Lower lobe of right lung (tissue), 2 donors: ENCODE measurements at places on chromosomes 5 and 9.

DNA sequence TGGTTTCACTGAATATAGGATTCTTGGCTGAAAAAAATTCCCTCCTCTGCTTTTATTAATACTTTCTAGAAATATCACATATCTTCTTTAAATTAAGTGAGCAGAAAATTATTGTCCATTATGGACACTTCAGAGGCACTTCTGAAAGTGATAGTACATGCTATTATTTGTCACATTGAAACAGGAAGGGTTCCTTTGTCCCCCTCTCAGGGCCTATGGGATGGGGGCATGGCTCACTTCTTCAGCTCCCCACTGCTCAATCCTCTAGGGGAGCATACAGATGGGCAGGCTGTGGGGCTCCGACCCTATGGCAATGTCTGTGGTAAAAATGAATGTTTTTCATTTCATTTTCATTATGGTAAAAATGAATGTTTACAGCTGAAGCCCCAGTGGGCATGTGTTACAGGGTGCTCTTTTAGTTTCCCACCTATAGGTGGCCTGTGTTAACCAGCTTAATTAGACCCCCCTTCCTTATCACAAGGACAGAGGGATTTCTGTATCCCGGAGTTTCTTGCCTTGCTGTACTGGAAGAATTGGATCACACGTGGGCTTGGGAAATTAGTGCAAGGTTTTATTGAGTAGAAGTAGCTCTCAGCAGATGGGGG, 1225.2 kb downstream of the PTPRD start:
- DNase-seq, result no peak
- no peak overlapping the region for H3K4me3 ChIP-seq
- no peaks in the 10 kb centered on the region for H3K4me1 ChIP-seq
- no peaks in the 10 kb centered on the region for H3K27me3 ChIP-seq
- H3K27ac ChIP-seq, result no peak overlapping the region

- H3K36me3 ChIP-seq, result no peaks in the 10 kb centered on the region
- peaks cover 9% of the 10 kb centered on the region for H3K4me1 ChIP-seq
- H3K27ac ChIP-seq, result no peak overlapping the region
- H3K4me3 ChIP-seq, result no peak overlapping the region
Observed at GRCh38 chr9:4922730-4923129, 62.3 kb upstream of the JAK2 start.

GRCh38 chr9:81586786-81587185, 102.6 kb downstream of the TLE1 start:
- H3K4me3 ChIP-seq, result no peak overlapping the region
- H3K4me1 ChIP-seq, result peaks cover 9% of the 10 kb centered on the region
- peaks cover 51% of the 10 kb centered on the region for H3K36me3 ChIP-seq
- no peak overlapping the region for H3K27ac ChIP-seq

DNA sequence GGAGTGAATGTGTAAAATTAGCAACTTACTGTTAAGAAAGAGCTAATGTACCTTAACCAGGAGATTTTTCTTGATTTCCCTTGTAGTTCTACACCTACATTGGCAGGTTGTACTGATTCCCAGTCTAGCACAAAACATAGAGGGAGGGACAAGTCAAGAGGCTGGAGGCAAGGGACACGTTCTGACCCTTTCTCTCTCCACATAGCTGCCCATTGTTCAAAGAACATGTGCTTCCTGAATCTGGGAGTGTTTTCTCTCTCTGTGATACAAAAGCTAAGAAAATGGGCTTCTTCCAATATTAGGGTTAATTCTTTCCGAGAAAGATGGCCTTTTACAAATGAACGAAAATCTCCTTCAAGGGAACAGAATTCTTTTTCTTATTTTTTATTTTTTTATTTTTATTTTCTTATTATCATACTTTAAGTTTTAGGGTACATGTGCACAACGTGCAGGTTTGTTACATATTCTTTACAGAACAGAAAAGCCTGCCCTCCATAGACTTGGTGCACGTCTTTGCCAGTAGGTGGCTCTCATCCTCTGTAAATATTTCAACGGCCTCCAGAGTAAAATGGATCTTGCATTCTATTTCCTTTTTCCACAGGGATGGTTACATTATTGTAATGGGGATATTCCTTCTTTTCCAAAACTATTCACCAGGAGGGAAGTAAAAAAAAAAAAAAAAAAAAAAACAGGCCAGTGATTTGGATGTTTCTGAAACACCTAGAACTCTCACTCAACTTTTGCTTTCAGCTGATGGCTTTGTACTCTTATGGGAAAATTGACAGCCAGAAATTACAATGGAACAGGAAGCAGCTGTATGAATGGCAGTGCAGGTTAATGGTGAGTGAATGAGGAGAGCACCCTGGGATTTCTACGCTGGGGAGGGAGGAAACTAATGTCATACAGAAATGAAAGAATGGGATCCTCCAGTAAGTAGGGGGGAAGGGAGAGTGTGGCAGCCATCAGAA, 13.1 kb upstream of the IFNA5 start:
- H3K4me3 ChIP-seq, result no peak overlapping the region
- H3K27me3 ChIP-seq, result no peaks in the 10 kb centered on the region

DNA sequence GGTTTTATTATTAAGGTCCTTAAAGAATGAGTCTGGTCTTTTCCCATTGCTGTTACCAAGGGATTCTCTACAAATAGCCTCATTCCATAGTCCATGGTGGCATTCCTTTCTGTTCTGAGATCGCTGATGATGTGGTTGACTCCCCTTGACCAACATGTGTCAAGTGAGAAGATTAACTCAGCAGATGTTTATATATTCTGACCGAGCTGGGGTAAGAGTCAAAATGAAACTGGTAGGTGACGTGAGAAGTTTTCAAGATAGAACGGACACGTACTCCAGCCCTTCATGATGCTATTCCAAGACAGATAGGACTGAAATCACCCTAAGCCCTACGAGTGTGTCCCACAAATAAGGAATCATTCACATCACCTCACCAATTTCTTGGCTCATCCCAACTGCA, 155.5 kb upstream of the WWC1 start:
- no peaks in the 10 kb centered on the region for H3K4me1 ChIP-seq
- no peaks in the 10 kb centered on the region for H3K27me3 ChIP-seq
- no peak overlapping the region for H3K4me3 ChIP-seq
- no peak for DNase-seq

DNA sequence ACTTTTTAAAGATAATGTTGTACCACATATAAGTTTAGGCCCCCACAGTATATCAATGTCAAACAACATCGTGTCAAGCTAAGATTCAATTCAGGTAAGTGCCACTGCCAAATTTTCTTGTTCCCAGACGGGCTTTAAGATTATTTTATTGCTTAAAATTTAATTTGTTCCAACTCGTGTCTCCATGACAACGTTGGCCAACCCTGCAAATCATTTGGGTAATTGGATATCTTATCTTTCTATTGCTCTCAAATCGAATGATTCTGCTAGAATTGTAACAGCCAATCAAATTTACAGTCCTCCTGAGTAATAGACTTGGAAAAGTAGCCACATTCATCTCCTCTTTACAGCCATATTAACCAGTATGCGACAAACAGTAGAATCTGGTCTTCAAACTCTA, 19.5 kb downstream of the TLE1 start:
- H3K4me1 ChIP-seq, result peaks cover 16% of the 10 kb centered on the region
- H3K4me3 ChIP-seq, result no peak overlapping the region
- no peaks in the 10 kb centered on the region for H3K36me3 ChIP-seq
- H3K27ac ChIP-seq, result no peak overlapping the region
- DNase-seq, result no peak

DNA sequence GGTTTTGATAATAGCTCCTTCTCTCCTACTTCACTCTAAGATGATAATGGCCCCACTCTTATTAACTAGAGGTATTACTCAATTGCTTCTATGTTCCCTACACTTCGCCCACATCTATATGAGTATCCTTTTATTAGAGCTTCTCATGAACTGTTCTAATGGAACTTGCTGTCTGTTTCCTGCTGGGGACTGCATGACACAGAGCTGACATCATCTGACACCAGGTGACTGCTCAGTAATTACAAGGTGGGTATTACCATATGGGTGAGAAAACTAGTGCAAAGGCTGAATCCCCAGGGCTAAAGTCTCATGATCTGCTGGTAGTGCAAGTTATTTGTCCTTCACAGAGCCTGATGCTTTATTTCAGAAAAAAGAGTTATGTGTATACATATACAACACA, 146.2 kb upstream of the PLCXD3 start:
- no peaks in the 10 kb centered on the region for H3K36me3 ChIP-seq
- no peak for DNase-seq
- no peaks in the 10 kb centered on the region for H3K4me1 ChIP-seq
- H3K4me3 ChIP-seq, result no peak overlapping the region
- H3K27me3 ChIP-seq, result no peaks in the 10 kb centered on the region
- no peak overlapping the region for H3K27ac ChIP-seq

DNA sequence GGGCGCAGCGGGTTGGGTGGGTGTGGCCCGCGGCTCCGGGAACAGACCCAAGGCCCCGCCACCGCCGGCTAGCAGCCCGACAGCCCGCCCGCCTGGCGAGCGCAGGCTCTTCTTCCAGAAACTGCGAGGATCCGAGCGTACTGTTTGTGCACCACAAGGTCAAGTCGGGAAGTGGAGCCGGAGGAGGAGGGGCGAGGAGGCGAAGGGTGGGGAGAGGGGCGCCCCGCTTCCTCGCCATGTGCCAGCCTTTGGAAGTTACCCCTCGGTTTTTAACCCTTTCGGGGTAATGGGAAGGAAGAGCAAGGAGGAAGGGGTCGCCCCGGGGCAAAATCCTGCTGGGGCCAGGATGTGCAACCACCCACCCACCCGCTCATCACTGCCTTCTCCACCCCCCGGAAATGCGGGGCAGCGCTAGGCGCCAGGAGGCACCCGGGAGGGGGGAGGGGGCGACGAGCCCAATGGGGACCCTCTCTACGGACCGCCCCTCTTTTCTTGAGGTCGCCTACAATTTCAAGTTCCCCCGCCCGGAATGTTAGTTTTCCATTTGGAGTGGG, 1.1 kb upstream of the JADE2 start:
- H3K27me3 ChIP-seq, result no peaks in the 10 kb centered on the region
- peak overlapping the region; percentile 99 for H3K27ac ChIP-seq
- no peaks in the 10 kb centered on the region for H3K36me3 ChIP-seq
- DNase-seq, result peak; percentile 90
- peaks cover 26% of the 10 kb centered on the region for H3K4me1 ChIP-seq

- no peaks in the 10 kb centered on the region for H3K4me1 ChIP-seq
- H3K27ac ChIP-seq, result no peak overlapping the region
- H3K36me3 ChIP-seq, result no peaks in the 10 kb centered on the region
- DNase-seq, result no peak
- no peaks in the 10 kb centered on the region for H3K27me3 ChIP-seq
Observed at GRCh38 chr5:125311743-125312142, 565.3 kb upstream of the ZNF608 start.

DNA sequence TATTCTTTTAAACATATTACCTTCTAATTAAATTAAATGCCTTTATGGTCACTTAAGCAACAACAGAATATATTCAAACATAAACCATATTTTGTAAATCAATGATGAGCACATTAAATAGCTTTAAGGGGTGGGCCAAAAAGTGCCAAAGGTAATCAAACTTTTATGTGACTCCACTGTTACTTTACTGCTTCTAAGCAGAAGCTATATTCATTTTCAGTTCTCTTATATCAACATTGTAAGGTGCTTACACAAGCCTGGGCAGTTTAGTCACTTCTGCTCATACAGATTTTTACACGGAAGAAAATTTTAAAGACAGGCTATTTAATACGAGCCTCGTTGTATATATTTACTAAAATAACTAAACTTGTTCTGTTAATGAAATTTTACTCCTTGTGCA, 29.9 kb downstream of the RFX3 start:
- no peaks in the 10 kb centered on the region for H3K36me3 ChIP-seq
- no peaks in the 10 kb centered on the region for H3K27me3 ChIP-seq
- no peak overlapping the region for H3K4me3 ChIP-seq
- H3K27ac ChIP-seq, result no peak overlapping the region

- H3K4me3 ChIP-seq, result no peak overlapping the region
- H3K27me3 ChIP-seq, result no peaks in the 10 kb centered on the region
- no peak overlapping the region for H3K27ac ChIP-seq
- no peak for DNase-seq
- no peaks in the 10 kb centered on the region for H3K36me3 ChIP-seq
- H3K4me1 ChIP-seq, result no peaks in the 10 kb centered on the region
Observed at GRCh38 chr5:137245438-137245837, 253.7 kb downstream of the SPOCK1 start.

DNA sequence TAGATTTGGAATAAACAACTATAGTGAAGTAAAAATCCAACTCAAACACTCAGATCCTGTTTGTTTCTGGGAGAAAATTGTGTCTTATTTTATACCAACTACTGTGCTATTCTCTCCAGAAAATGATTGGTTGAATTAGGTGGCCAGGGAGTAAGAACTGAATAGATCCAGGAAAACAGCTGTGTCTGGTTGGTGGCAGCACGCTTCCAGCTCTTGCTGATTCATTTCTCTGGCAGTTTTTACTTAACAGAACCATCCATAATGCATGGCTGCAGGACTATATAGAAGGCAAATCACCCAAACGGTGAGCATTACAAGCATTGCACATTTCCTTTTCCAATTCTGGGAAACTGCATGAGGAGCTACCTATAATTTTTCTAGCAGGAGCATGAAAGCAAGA, 29.5 kb downstream of the DMAC1 start:
- no peak overlapping the region for H3K27ac ChIP-seq
- H3K4me1 ChIP-seq, result no peaks in the 10 kb centered on the region
- no peaks in the 10 kb centered on the region for H3K27me3 ChIP-seq
- no peak for DNase-seq

- H3K27ac ChIP-seq, result no peak overlapping the region
- H3K4me1 ChIP-seq, result peaks cover 45% of the 10 kb centered on the region
- H3K4me3 ChIP-seq, result no peak overlapping the region
- H3K36me3 ChIP-seq, result no peaks in the 10 kb centered on the region
- no peaks in the 10 kb centered on the region for H3K27me3 ChIP-seq
- DNase-seq, result no peak
Observed at GRCh38 chr9:27433631-27434325, 90.3 kb upstream of the IFNK start.
